Activated naive CD4-positive, alpha-beta T cell (primary cell): ENCODE measurements at places on chromosomes 3 and 15.

- no peak for DNase-seq
Observed at GRCh38 chr3:29319262-29319661, 38.4 kb downstream of the RBMS3 start.

DNA sequence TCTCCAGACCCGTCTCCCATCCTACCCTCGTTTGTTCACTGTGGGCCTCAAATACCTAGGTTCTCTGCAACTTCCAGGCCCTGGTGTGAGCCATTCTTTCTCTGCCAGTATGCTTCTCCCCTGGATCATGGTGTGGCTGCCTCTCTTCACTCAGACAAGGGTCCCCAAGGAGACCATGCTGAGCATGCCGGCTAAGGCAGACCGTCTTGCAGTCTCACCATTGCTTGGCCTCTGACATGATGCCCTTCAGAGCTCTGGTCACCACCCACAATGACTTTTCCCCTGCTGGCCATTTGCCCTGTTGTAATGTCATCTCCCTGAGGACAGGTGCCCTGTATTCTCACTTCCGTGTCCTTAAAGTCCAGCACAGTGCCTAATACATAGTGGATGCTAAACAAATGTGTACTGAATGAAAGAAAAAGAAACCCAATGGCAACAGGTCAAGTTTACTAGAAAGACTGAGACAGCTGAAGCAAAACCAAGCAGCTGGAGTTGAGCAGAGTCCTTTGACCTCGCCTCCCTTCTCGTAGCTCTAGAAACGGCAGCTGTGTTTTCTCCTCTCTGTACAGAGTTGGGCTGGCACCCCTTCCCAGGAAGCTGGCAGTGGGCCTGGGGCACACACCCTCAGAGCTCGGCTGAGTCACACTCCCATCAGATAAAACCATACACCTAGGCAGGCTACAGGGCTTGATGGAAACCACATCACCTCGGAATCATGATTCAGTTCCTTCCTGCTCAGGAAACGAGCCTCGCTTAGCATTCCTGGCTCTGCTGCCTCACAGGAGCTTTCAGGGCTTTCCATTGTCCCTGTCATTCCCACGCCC, 8.6 kb downstream of the TLR9 start:
- DNase-seq: no peak

DNA sequence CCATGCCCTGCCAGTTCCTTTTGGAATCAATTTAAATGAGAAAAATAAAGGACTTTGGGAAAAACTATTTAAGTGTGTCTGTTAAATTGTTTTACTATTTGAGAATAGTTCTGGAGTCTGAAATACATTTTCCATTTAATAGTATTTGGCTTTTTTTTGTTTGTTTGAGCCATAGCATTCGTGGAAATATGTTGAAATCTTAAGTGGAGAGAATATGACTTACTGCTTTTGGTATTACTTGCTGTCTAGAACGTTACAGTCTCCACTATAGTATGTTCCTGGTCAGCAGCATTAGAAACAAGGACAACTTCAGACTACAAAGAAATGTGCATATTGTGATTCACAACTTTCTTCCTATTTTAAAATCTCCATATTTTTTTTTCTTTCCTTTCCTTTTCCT, 179.4 kb downstream of the GHSR start:
- DNase-seq: no peak

- no peak for DNase-seq
Observed at GRCh38 chr3:23601091-23601822, 204.5 kb upstream of the UBE2E1 start.

DNA sequence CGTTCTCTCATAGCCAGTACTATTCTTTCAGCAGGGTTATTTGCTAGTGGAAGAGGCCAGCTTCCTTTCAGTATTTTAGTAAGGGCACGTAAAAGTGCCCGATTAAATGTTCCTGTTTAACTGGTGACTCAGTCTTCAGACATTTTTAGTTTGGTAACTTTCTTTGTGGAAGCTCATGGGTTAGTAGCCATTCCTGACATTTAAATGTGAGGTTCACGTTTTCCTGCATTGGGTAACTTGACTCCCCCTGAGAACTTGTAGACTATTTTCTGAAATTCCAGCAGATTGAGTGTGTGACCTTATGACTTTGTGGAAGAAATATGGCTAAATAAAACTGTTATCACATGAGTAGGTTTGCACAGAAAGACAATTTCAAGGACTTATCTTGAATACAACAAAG, 16.9 kb downstream of the ABHD2 start:
- DNase-seq: no peak

DNA sequence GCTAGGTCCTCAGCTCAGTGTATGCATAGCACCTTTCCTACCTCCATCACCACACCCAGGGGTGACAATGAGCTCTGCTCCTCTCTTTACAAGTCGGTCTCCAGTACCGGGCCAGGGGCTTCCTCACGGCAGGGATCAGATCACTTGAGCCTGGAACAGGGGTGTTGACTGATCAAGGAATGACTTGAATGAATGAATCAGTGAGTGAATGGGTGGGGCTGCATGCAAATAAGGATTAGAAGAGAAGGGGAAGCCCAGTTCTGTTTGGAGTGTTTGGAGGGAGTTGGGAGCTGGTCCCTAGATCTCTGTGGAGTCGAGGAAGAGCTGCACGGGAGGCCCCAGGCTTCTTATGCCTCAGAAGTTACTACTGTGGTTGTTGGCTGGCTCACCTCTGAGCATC, 87.0 kb downstream of the TMEM266 start:
- no peak for DNase-seq

GRCh38 chr3:43286841-43287499, 630 bp downstream of the SNRK start:
- no peak for DNase-seq

DNA sequence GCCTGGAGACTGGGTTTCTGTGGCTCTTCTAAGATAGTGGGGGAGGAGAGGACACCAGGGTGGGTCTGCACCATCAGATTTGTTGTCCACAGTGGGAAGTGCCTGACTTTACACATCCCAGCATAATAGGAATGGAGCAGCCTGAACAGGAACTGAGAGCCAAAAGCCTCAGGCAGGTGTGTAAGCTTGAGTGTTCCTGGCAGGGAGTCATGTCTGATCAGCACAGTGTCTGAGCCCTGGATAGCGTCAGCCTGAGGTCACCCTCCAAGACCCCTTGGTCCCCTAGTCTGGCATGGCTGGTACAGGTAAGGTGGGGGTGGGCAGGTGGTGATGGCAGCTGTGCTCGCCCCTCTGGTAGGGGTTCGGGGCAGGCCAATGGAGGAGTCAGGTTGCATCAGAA, 20.2 kb downstream of the INSYN1 start:
- no peak for DNase-seq

DNA sequence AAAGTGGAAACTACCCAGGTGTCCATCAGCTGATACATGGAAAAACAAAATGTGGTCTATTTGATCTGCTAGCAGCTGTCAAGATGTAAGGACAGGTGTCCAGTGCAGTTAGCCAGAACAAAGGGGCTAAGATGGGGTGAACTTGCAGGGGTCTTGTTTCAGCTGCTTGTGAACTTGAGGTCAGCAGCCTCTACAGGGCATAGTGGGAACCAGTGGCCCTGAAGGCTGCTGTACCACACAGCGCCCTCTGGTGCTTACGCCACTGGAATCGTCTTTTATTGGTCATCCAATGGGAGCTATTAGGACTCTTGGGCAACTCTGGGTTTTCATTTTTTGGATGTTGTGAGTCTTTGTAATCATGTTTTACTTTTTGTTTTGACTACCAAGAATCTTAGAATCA, 62.2 kb upstream of the CTSH start:
- no peak for DNase-seq

- DNase-seq: no peak
Observed at GRCh38 chr15:66757521-66757920, 55.5 kb downstream of the SMAD6 start.

DNA sequence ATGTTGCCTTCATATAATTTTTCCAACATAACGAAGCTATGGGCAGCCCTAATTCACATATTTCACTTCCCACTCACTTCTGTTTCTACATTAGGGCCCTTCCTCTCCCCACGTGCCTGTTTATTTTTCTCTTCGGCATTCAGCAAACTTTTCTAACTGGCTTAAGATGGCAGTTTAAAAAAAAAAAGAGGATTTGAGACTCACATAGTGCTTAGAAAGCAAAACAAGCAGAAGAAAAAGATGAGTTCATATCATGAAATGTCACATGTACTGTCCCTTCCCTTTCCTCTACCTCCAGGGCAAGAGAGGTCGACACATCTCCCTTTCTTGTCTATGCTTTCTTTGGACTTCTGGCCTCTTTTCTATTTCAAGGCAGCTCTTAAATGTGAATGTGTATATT, 30.6 kb downstream of the SLC49A4 start:
- DNase-seq: no peak

DNA sequence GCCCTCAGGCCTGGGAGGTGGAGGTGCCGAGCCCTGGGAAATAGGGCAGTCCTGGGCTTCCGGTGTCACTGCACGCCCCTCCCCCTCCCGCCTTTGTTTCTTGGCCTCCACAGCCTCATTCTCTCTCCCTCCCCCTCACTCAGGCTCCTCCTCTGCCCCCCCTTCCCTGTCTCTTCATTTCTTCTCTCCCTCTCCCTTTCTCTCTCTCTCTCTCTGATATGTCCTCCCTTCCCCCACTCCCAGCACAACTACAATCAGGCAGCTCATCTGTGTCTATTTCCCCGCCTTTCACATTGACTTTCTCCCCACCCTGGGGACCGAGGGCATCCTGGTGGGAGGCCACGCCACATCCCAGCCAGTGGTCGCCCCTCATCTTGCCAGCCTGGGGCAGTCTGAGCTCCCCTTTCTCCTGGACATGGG, 40.2 kb downstream of the IDH2 start:
- no peak for DNase-seq

DNA sequence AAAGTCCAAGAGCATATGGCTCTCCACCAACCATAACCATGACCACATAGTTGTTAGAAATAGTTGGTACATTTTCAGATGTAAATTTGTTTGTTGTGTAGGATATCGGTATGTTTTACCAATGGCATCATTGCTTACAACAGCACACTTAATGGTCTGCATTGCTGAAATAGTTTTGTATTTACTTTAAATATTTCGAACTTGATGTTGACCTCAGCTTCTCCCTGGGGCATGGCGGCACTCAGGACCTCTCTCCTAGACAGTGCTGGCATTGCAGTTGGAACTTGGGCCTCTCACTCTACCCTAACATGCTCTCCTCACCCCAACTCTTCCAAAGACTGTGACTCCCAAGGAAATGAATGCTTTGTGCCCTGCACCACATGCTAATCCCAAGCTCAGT, 5.0 kb downstream of the SLC22A13 start:
- DNase-seq: no peak

DNA sequence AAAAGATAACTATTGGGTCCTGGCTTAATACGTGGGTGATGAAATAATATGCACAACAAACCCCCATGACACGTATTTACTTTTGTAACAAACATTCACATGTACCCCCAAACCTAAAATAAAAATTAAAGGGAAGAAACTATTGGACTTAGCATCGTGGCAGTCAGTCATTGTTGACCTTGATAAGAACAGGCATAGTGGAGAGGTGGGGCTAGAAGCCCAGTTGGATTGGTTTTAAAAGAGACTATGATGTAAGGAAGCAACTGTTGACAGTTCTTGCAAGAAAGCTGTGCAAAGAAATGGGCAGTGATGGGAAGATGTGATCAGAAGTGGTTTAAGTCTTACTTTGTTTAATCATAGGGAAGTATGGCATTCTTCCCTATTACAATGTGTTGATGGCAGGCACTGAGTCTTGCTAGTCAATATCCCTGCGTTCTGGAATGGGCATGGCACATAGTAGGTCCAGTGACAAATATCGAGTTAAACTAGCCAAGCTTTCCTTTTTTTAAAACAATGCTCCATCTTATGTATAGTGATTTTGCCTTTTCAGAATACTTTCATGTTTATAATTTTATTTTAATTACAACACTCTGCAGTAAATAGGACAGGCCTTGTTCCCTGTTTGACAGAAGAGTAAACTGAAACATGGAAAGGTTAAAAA, 37.9 kb downstream of the CAPN7 start:
- DNase-seq: no peak

- DNase-seq: no peak
Observed at GRCh38 chr3:143885780-143886427, 37.6 kb upstream of the SLC9A9 start.

GRCh38 chr3:142910280-142910679, 21.4 kb upstream of the PCOLCE2 start:
- DNase-seq: no peak

- DNase-seq: no peak
Observed at GRCh38 chr15:67821784-67822440, 3.4 kb upstream of the SKOR1 start.

DNA sequence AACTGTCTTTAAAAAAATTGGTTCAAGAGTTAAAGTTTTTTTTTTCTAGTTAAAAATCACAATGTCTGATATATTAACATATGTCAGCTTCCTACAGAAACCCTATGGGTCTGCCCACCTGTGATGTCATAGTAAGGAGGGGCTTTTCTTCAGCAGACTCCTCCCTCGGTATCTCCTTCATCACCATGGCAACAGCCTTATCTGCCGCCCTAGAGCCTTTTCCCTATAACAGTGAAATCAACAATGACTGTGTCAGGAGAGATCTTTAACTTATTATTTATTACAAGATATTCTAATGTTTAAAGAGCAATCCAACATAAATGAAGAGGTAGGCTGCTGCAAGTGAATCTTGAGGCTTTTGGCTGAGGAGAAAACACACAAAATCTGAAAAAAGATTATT, 138.7 kb downstream of the PEX5L start:
- DNase-seq: no peak

GRCh38 chr3:161548301-161548700, 51.7 kb downstream of the OTOL1 start:
- no peak for DNase-seq

GRCh38 chr3:57809609-57809968, 53.5 kb downstream of the SLMAP start:
- no peak for DNase-seq

DNA sequence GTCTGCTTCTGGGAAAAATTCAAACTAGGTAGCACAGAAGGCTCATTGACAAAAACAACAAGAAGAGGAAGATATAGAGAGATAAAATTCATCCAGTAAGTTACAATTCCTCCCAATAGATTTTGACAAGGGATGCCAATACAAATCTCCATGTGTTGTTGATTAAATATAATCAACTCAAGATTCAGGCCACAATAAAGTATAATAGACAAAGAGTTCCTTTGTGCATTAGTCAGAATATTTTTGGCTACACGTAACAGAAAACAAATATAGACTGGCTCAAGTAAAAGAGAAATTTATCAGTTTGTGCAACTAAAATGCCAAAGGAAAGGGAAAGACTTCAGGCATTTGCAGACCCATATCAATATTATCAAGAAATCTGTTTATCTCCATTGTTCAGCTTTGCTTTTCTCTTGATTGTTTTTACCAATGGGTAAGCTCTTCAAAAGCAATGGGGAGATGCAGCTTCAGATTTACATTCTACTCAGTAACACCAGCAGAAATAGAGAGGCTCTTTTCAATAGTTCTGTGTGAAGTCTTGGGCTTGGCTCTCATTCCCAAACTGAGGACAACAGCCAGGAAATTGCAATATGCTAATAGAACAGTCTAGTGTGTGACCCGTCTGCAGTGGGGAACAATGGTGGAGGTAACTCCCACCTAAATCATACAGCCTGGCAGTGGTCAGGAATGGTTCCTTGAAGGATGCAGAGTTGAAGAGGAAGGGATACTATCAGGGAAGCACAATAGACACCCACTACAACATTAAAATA, 77.6 kb upstream of the PROK2 start:
- DNase-seq: no peak

- no peak for DNase-seq
Observed at GRCh38 chr15:22808761-22809280, 22.4 kb downstream of the NIPA1 start.
